ENCODE measurements at places on chromosomes 12 and 14. TPM values are rescaled to one million over a fixed set of nuclear protein-coding genes. Genes with fewer than 3 reads are reported as not detected.

SLC22A17 gene
- total RNA-seq: 70.6 TPM

TCL1B gene
- total RNA-seq: not detected

SLC5A8 gene
- total RNA-seq: not detected

KRT73 gene
- total RNA-seq: not detected

SIX1 gene
- 79.6 TPM for total RNA-seq
